ENCODE measurements at places on chromosomes 2 and 18.

- DNase-seq, result no peak
Measured at GRCh38 chr2:27915874-27916273, 25.3 kb downstream of the BABAM2 start.

DNA sequence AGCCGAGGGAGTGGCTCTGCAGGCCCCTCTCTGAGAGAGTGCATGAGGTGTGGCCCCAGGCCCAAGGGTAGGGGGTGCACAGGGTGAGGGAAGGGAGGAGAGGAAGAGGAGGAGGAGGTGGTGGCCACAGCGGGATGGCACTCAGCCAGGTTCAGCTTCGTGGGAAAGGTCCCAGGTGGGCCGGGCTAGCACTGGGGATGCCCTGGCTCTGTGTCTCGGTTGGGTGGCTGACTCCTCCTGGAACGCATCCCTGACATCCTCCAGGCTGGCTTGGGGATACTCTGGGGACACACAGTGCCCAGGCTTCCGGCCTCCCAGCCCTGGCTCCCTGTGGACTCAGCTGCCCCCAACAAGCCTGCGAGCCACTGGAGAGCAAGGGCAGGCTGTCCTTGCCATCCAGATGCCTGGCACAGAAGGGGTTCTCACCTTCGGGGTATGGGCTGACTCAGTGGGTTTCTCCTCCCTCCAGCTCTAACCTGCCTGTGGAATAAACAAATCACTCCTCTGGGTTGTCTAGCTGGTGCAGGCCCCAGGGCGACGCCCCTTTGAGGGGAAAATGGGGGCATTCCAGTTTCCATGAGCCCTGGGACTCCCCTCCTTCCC is 582 bp upstream of the ZAP70 start:
- DNase-seq, result no peak

- DNase-seq, result no peak
Measured at GRCh38 chr2:42969231-42970150, 177.1 kb upstream of the HAAO start.

- no peak for DNase-seq
Measured at GRCh38 chr2:165274698-165275097, 35.5 kb downstream of the SCN2A start.

DNA sequence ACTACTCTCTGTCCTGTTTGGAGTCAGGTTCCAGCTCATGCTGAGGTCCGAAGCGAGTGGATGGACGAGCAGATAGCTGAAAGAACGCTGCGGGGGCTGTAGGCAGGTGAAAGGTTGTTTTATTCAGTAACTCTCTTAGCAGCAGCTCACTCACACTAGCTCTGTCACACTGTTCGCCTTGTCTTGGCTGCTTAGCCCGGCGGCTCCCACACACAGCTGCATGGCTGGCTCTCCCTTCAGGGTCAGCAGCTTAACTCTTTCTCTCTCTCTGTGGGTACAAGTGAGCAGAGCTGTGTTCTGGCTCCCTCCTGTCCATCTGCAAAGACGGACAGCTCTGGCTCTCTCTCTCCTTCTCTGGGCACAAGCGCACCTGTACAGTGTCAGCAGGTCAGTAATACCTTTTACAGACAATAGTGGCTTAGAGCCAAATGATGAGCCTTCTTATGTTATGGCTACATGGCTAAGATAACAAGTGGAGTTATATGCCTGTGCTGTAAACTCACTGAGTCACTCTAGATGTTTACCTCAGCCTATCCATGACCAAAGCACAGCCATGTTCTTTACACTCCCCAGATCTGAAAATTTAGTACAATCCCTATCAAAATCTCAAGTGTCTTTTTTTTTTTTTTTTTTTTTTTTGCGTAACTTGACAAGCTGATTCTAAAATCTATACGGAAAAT is 149.3 kb downstream of the GALNT1 start:
- DNase-seq, result no peak

DNA sequence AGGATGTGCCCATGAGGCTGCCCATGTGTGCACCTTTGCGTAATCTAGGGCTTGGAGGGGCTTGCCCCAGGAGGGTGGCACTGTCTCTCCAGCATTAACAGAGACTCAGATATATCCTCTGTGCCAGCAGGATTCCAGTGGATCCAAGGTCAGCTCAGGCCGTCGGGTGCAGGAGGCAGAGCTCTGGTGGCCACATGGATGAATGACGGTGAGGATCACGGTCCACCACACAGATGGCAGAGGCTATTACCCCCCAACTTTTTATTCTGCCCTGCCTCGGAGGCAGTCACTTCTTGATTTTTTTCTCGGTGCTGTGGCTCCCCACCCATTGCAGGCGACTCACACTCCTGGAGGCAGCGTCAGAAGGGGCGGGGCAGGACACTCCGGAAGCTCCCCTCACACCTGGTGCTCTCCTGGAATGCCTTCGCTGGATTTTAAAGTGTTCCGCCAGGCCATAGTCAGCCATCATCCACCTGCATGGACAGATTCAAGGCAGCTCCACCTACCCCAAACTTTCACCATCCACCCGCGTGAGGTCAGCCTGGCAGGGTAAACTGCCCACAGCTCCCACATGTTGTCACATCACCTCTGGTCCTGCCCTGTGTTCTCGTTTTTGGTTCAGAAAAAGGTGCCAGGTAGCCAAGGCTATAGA is 602.9 kb upstream of the RAB6C start:
- DNase-seq, result no peak

DNA sequence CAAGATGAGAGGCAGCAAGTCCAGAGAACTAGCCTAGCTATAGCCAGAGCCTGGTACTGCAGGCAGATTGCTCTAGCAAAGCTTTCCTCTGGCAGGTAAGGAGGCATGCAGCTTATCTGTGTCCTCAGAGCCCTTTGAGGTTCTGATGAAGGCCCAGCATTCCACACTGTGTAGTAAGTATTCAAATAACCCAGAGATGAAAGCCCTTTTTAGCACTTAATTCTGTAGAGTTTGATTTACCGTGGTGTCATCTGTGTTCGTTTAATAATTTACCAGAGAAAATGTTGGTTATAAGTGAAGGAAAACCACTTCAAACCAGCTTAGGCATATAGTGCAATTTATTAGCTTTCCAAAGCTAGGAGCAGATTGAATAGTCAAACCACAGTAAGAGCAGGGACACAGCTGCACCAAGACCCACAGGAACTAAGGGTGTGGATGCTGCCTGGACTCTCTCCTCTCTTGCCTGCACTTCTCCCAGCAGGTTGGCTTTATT is 226.6 kb downstream of the BABAM2 start:
- no peak for DNase-seq

Measured in stimulated activated CD4-positive, alpha-beta T cell treated with anti-CD3 and anti-CD28 coated beads, Interleukin-1b, Interleukin-23, amount 100 ng/mL, for 4 hours (primary cell).